ENCODE measurements at places on chromosomes 7 and 10.

GRCh38 chr10:11081408-11081807 is 63.7 kb downstream of the CELF2 start:
- no peak for DNase-seq

DNA sequence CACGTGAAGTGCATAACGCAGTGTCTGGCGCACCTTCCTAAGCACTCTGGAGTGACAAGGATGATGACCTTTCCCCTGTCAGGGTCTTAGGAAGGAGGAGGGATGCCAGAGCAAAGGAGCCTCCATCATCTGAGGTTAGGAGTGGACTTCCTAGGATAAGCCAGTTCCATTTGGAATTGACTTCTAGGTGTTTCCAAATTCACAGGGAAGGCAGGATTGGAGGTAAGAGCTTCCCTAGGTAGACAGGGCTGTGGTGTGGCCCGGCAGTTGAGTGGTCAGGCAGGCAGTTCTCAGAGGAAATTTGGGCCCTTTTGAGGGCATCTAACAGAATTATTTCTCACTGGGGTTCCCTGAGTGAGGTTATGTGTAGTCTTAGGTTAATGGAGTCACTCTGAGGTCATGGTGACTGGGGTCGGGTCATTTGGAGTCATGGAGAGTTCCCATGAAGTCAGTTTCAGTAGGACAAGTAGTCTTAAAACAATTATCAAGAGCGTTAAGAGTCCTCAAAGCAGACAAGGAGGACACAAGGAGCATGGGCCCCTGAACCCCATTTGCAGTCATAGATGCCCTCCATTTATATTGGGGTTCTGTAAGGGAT is 8.2 kb downstream of the PPIF start:
- DNase-seq = no peak

GRCh38 chr10:6917125-6917524 is 337.0 kb upstream of the PRKCQ start:
- DNase-seq = no peak

- DNase-seq = no peak
These were observed 18.3 kb downstream of the SKIDA1 start for GRCh38 chr10:21507150-21507549.

GRCh38 chr10:3835770-3836169 is 50.8 kb upstream of the KLF6 start:
- no peak for DNase-seq

GRCh38 chr10:132590094-132590751 is 52.6 kb downstream of the INPP5A start:
- no peak for DNase-seq

DNA sequence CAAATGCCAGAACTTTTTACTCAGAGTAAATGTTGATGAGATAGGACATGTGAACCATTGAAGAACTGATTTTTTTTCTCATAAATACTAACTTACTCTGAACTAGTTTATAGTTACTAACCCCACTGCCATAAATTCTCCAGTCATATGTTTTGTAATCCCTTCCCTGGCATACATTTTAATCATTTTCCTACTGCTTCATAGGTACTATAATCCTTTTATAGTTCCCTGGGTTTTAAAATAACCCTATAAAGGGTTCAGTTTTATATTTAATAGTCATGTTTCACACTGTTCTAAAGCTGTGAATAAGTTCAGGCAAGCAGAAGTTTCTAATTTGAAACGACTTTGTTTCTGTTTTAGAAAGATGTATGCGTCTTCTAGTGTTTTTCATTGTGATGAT is 28.9 kb downstream of the CNNM2 start:
- DNase-seq = no peak

DNA sequence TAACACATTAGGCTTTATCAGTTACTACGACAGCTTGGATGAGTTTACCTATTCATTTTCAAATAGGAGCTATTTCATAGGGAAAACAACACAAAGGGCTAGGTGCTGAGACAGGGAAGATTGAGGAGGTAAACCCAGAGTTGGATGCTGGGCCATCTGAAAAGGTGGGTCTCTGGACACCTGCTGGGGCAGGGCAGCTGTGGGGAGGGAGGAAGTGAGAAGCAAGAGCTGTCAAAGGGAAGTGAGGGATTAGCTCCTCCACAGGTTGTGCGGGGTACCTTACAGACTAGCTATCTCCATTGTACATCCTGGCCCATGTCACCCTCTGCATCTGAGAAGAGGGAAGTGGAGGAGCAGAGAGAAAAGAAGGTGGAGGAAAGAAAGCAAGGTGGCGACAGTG is 48.9 kb downstream of the BLNK start:
- DNase-seq = no peak

- DNase-seq = no peak
These were observed 551.2 kb downstream of the GALNT17 start for GRCh38 chr7:71682841-71683781.

DNA sequence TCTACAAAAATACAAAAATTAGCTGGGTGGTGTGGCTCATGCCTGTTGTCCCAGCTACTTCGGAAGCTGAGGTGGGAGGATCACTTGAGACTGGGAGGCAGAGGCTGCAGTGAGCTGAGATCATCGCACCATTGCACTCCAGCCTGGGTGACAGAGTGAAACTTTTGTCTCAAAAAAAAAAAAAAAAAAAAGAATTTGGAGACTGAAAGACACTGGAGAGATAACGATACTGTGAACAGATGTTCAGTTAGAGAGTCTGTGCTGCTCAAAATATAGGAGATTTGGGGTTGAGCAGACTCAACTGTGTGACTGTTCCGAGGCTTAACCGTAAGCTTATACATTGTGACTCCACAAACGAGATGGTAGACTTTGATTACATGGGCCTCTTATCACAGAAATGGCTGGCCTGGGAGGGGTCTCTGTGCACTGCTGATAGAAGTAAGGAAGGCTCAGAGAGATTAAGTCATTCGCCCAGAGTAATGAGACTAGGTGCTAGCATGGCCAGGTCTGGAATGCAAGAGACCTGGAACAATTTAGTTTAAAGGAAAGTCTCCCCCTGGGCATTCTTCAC is 19.4 kb downstream of the WBP1L start:
- no peak for DNase-seq

GRCh38 chr10:14008740-14009080 is 322.0 kb downstream of the FRMD4A start:
- DNase-seq = no peak

DNA sequence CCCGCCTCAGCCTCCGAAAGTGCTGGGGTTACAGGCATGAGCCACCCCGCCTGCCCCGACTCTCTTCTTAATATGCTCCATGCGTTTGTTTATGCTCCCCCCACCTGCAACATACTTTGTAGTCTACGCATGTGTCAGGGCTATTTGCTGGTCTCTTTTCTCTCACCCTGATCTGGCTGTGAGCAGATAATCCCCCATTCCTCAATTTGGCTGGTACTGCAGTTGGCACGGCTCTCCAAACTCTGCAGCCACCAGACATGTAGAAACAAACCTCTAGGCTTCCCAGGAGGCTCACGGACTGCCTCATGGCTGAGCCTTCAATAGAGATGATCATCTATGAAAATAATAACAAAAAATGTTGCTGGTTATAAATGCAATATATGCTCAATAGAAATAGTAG is 540.3 kb upstream of the GALNT17 start:
- DNase-seq = peak; percentile 56

DNA sequence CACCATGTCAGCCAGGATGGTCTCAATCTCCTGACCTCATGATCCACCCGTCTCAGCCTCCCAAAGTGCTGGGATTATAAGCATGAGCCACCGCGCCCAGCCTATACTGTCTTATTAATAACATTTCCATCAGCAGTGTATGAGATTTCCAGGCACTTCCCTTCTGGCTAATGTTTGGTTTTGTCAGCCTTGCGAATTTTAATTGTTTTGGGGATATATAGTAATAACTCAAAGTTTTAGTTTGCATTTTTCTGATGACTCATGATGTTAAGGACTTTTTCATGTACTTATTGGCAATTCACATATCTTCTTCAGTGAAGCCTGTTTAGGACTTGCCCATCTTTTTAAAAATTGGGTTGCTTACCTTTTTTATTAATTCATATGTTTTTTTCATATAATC is 76.0 kb downstream of the TMEM270 start:
- no peak for DNase-seq

DNA sequence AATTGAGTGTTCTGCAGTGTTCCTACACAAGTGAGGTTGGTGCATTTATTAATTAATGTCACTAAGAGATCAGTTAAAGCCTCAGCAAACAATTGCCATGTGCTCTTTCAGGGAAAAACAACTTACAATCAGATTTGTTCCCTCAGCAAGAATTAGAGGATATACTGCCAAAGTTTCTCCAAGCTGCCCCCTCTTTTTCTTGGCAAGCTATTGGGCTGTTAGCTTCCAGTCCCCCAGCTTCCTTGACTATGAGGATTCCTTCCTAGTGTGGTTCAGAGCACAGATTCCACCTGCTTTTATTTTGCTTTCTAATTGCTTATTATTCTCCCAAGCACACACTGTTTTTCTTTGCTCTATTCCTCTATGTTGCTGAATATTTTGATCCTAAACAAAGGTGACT is 112.7 kb downstream of the RBM20 start:
- DNase-seq = peak; percentile 44

- DNase-seq = no peak
These were observed 30.3 kb upstream of the HERPUD2 start for GRCh38 chr7:35725280-35725680.

DNA sequence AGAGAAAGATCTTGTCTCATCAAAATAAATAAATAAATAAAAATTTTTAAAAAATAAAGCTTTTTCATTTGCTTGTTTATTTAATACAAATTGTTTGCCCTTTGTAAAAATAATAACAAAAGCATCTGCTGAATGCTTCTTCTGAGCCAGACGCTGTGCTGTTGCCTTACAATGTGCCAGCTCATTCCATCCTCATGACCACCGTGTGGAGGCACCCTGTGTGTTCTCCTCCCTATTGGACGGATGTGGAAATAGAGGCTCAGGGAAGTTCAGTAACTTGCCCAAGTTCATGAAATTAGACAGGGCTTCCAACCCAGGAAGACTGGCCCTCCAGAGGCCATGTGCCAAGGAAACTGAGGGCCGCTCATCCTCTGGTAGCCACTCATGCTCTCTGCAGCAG is 120.6 kb downstream of the SH3PXD2A start:
- DNase-seq = no peak

DNA sequence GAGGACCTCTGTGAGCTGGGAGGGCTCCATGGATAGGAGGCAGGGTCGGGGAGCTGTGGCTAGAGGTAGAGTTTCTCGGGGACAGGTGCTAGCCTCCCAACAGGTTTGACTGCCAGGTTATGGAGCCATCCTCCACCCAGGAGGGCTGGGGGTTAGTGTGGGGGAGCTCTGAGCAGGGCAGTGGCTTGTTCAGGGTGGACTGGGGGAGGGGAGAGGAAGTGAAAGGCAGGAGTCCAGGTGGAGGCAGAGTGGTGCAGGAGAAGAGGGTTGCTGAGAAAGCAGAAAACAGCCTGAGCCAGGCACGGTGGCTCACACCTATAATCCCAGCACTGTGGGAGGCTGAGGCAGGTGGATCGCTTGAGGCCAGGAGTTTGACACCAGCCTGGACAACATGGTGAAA is 40.5 kb upstream of the HSPB1 start:
- no peak for DNase-seq

DNA sequence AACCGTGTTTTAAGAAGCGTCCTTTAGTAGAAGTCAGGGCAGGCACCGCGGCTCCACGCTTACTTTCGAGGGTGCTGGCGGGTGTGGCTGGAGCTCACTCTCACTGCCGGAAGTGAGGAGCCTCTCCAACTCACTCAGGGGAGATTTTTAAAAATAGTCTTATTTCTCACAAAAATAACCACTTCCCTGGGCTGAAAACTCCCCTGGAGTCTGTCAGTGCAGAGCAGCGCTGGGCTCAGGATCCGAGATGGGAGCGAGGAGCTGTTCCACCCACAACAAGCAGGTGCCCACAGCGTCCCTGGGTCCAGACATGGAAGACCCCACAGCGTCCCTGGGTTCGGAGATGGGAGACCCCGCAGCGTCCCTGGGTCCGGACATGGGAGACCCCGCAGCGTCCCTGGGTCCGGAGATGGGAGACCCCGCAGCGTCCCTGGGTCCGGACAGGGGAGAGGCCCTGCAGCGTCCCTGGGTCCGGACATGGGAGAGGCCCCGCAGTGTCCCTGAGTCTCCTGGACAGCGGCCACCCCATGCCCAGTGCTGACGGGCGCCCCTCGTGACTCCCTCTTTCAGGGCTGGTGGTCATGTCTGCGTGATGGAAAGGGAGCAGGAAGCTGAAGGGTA is 51.2 kb downstream of the VIPR2 start:
- DNase-seq = no peak

DNA sequence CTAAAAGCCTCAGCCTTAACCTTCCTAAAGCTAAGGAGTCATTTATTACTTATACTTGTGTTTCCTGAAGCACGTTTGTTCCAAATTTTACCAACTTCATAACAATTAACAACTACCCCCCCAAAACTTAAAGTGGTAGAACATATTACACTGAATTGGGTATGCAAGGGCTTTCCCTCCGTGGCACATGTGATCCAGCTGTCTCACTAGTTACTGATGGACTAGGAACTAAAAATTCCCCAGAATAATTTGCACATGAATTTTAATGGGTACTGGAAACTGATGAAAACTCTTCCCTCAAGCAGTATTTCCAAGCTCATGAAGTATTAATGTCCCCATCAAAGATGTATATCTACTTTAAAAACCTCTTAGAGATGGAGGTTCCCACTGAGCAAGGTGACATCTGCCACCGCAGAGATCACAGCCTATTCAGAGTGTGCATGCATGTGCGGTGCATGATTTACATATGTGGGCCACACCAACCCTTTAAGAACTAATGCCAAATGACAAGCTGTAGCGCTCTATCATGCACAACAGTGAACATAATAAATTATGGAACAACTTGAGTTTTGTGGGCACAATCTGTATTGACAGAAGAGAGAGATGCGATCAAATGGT is 139.9 kb upstream of the ADCY1 start:
- DNase-seq = no peak

GRCh38 chr7:25029075-25029474 is 49.1 kb upstream of the OSBPL3 start:
- no peak for DNase-seq

DNA sequence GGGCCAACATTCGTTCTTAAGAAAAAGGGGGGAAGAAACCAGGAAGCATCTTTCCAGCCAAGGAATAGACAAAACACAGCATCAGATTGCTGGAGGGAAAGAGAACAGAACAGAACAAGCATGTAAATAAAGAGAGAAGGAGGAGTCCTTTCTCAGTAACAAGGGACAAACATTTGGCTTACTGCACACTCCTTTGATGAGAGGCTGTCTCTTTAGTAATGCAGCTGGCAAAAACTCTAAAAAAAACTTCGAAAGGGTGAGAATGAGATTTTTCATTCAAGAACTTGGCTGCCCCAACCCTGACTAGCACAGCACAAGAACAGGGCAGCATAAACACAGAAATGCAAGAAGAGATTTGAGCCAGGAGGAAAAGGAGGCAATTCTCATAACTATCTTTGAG is 38.9 kb upstream of the IL6 start:
- DNase-seq = no peak

Measured in NCI-H446 treated with DMSO at 0.1 percent for 48 hours (cell line).